K562 (cell line): ENCODE measurements at places on chromosomes 4 and X. TPM values are rescaled to one million over a fixed set of nuclear protein-coding genes. Genes with fewer than 3 reads are reported as not detected.

TEC gene
- total RNA-seq: 6.8 and 8.0 TPM in 2 replicates

CXorf49 gene
- total RNA-seq: not detected in 2 replicates

ARHGAP6 gene
- 46.9 and 55.0 TPM in 2 replicates for total RNA-seq

HNRNPD gene
- 346 and 422 TPM in 2 replicates for total RNA-seq

HSD17B13 gene
- total RNA-seq: 0.18 and 0.20 TPM in 2 replicates

NHSL2 gene
- total RNA-seq: 0.02 and 0.04 TPM in 2 replicates

THAP6 gene
- 13.7 and 15.1 TPM in 2 replicates for total RNA-seq

ASB5 gene
- total RNA-seq: not detected in 2 replicates

CDKN2AIP gene
- 20.3 and 20.9 TPM in 2 replicates for total RNA-seq

SLC25A6 gene
- total RNA-seq: 318 and 330 TPM in 2 replicates

GLRA2 gene
- total RNA-seq: not detected in 2 replicates

FRG2 gene
- total RNA-seq: not detected in 2 replicates

SHROOM4 gene
- not detected in 2 replicates for total RNA-seq

MAGEA4 gene
- total RNA-seq: 0.40 and 0.62 TPM in 2 replicates

DLG3 gene
- total RNA-seq: 8.2 and 8.7 TPM in 2 replicates

HTN3 gene
- not detected in 2 replicates for total RNA-seq

SGMS2 gene
- total RNA-seq: 0.04 and 0.09 TPM in 2 replicates

GAGE2A gene
- 583 and 588 TPM in 2 replicates for total RNA-seq

NEIL3 gene
- 12.9 and 14.4 TPM in 2 replicates for total RNA-seq

PDZD4 gene
- 0.38 TPM in 1 of 2 replicates, not detected in the other for total RNA-seq

MAGIX gene
- total RNA-seq: 2.2 and 2.4 TPM in 2 replicates

ADGRG2 gene
- 0.04 TPM in 1 of 2 replicates, not detected in the other for total RNA-seq
